ENCODE measurements at places on chromosomes 5 and 9.

GRCh38 chr9:84137968-84138367, 157.4 kb downstream of the RMI1 start:
- no peak for DNase-seq

DNA sequence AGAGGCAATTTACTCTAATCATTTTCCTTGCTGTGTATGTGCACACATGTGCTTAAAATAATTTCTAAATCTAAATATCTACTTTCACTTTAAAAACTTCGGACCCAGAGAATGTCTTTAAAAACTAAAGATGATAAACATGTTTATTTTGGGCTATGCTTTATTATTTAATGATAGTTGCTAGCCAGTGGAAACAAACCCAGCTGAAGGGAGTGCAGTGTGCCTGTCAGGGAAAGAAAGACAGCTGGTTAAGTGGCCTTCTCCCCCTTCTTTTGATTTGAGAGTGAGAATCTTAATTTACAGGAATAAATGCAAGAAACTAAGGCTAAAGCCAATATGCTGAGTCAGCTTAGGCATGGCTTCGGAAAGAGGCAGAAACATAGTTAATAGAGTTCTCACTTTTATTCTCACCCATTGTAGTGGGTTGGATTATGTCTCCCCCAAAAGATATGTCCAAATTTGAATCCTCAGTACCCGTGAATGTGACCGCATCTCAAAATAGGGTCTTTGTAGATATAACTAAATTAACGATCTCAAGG, 111.4 kb downstream of the DCP2 start:
- no peak for DNase-seq

DNA sequence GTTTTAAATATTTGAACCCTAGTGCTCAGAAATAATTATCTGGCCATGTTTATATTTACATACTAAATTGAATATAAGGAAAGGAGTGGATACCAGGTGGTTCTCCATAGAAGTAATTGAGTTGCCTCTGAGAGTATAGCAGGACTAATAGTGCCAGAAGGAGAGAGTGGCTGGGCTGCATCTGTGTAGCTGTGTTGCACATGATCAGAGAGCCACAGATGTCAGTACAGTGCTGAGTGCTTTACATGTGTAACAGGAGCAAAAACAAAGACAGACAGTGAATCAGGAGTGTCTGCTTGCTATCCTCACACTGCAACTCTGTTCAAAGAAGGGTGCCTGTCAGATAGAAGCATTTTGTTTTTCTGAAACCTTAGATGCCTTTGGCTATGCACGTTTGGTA, 353.9 kb upstream of the PAPPA start:
- no peak for DNase-seq

- DNase-seq = no peak
These were observed 12.5 kb upstream of the RAPGEF1 start for GRCh38 chr9:131752231-131752884.

GRCh38 chr5:54525692-54526091, 8.1 kb downstream of the SNX18 start:
- no peak for DNase-seq
